ENCODE measurements at places on chromosomes 6 and 20.
A peak's percentile ranks its signal among the peaks of the same experiment; 100 is the strongest.

GRCh38 chr6:102488729-102489128 is 1095.2 kb downstream of the GRIK2 start:
- no peak for DNase-seq

GRCh38 chr20:24778585-24779031 is 170.5 kb upstream of the CST7 start:
- no peak for DNase-seq

DNA sequence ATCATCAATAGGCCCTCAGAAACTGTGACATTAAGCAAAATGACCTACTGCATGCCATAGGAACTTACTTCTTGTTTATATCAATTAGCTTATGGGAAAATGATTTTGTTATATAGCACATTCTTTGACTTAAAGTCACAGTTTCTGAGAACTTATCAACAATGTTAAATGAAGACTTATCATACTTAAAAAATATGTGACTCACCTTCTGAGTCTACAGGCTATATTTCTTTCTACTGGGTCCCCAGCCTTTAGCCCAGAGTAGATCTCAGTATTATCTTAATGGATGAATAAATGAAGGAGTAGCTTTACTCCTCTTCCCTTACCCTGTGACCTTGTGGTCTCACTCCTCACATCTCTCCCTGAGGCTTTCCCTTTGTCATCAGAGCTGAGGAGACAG is 180.2 kb downstream of the MAFB start:
- DNase-seq = no peak

- no peak for DNase-seq
These were observed 27.0 kb downstream of the TOX2 start for GRCh38 chr20:43941476-43942200.

- DNase-seq = no peak
These were observed 5.5 kb downstream of the TCF19 start for GRCh38 chr6:31163922-31164321.

- no peak for DNase-seq
These were observed 45.0 kb upstream of the ENPP5 start for GRCh38 chr6:46215777-46216176.

GRCh38 chr6:110410511-110410910 is 4.9 kb downstream of the DDO start:
- DNase-seq = no peak

DNA sequence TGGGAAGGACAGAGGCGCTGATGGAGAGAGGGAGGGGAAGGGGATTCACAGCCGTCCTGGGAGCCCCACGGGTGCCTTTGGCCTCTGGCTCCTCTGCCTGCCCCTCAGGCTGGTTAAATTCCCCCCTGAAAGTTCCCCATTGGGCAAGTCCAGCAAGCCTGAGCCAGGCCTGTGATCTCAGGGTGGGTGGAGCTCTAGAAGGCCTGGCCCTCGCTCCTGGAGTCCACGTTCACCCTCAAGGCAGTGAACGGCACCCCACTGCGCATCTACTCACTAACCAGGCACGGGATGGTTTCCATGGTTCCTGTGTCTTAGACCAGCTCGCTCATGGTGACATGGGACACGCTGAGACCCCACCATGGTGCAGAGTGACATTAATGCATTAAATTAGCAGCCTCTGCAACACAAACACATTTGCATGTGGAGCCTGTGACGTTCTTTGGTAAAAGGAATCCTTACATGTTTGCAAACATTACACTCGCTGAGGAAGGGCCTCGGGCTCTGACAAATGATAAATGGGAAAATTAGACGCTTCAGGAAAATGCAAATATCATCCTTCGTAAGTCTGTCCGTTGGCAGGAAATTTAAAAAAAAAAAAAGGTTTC is 452.7 kb downstream of the PREX1 start:
- no peak for DNase-seq

GRCh38 chr20:10250902-10251301 is 32.3 kb downstream of the SNAP25 start:
- DNase-seq = no peak

GRCh38 chr20:50169329-50169823 is 15.9 kb upstream of the PEDS1 start:
- peak; percentile 72 for DNase-seq

DNA sequence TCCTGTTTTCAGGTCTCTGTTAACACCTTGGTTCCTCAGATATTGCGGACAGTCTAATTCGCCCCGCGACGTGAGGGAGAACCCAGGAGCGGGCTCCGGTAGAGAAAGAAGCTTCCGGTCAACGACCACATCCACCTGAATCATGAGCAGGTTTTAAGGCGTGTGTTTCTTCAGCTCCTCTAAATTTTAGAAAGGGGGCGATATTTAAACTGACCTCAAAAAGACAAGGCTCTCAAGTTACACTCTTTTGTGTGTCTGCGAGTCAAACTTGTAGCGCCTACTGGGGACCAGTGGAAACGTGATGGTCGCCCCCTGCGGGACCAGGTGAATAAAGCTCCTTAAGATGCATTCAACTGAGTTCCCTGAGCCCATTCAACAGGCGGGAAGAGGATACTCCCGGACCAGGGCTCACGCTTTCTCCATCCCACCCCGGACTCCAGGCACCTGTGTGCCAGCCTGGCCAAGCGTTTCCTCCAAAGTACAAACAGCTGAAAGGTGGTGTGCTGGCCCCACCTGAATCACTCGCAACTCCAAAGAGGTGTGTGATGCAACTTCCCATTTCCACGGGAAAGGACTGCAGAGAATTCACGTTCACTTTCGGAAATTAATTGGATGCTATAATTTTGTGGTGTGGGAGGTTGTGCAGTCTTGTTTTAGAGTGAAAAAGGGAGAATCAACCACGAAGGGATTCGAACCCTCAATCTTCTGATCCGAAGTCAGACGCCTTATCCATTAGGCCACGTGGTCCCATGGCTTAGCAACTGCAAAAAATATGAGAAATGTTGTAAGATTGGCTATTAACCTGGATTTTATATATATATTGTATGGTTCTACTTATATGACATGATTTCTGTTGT is 17.0 kb downstream of the GPX5 start:
- peak; percentile 12 for DNase-seq

- DNase-seq = no peak
These were observed 12.1 kb downstream of the EXOC2 start for GRCh38 chr6:680666-681340.

DNA sequence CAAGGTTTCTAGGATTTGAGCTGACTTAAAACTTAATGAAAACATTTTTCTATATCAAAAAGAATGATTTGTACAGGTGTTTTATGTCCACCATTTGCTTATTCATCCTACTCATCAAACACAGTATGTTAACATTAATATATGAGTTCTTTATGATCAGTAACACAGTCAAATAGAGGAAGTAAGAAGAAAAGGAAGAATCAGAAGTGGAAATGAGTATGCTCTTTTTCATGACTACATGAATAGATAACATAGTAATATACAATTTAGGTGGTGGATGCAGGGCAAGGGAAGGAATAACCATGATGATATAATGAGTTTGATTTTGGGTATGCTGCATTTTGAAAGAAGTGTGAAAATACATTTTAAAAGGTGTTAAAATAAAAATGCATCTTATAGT is 16.5 kb downstream of the KPNA5 start:
- DNase-seq = no peak

DNA sequence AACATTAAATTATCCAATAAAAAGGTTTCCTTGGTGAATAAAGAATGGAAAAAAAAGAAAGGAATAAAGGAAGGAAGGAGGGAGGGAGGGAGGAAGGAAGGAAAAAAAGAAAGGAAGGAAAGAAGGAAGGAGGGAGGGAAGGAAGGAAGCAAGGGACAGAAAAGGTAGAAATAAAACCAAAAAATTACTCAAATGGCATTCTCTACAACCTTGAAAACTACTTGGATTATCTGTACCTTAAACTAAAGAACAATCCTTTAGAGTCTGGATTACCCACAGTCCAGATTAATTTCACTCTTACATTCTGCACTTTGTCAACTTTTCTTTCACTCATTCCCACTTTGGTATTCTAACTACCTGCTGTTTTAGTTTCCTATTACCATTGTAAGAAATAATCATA is 361.8 kb upstream of the ADGRB3 start:
- DNase-seq = no peak

DNA sequence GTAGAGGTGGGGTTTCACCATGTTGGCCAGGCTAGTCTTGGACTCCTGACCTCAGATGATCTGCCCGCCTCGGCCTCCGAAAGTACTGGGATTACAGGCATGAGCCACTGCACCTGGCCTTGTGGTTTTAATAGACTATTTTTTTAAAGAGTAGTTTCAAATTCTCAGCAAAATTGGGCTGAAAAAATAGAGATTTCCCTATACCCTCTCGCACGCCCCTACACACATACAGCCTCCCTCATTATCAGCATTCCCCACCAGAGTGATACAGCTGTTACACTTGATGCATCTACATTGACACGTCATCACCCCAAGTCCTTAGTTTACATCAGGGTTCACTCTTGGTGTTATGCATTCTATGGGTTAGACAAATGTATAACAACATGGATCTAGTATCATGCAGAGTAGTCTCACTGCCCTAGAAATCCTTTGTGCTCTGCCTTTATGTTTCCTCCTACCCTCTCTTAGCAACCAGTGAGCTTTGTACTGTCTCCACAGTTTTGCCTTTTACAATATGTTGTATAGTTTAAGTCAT is 103.6 kb downstream of the CDYL start:
- no peak for DNase-seq

- peak; percentile 30 for DNase-seq
These were observed 887 bp downstream of the GABBR1 start for GRCh38 chr6:29631860-29632731.

DNA sequence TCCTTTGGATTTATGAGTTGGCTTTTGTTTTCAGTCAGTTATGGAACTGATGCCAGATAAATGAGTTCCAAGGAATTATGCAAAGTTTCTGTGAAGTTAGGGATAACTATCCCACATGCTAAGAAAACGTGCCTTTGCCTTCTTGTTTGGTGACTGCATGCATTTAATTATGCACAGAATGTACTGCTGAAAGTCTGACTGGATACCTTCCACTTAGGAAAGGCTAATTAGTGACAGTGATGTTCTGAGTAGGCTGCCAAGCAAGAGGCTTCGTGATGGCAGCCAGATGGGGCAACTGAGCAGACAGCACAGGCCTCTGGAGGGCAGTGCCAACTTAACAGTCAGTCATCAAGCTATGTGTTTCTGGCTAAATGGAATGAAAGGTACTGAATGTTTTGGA is 289.9 kb downstream of the CD109 start:
- DNase-seq = no peak

DNA sequence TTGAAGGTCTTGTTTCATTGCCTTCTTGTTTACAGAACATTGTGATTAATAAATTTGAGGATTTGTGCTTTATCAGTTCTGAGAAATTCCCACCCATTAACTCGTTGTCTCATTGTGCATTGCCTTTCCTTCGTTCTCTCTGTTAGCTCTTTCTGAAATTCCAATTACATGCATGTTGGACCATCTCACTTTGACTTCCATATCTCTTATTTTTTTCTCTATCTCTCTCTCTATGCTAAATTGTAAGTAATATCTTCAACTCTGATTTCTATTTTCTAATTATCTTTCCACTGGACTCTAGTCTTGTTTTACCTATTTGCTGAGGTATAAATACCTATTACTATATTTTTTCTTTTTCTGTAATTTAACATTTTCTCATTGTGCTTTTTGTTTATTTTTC is 92.3 kb downstream of the SHLD1 start:
- DNase-seq = no peak

DNA sequence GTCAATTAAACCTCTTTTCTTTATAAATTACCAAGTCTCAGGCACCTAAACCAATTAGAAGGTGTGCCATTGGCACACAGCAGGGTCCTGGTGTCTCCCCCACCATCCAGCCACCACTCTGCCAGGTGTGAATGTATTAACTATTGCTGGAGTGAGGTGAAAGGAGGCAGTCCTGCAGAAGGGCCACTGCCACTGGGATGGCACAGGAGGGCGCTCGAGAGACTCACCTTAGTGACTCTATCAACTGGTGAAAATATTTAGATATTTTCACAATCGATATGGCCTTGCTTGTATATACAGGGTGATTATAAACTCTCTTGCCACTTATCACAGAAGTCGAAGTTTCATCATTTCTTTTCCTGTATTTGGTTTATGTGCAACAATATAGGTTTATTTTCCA is 145.6 kb upstream of the ESR1 start:
- DNase-seq = no peak

DNA sequence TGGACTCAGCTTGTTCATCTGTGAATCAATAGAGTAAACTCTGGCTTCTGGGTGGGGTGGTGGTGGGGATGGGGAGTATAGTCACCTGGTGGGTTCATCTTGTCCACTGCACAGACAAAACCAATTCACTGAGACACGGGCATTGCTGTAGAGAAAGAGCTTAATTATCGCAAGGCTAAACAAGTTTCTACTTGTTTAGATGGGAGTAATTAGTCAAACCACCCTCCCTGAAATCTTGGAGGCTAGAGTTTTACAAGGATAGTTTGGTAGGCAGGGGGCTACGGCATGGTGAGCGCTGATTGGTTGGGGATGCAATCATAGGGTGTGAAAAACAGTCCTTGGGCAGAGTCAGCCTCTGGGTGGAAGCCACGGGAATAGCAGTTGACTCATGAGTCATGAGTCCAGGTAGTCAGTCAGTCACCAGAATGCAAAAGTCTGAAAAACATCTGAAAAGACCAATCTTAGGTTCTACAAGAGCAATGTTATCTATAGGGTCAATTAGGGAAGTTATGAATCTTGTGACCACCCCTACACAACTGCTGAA is 77.8 kb downstream of the STMND1 start:
- no peak for DNase-seq

DNA sequence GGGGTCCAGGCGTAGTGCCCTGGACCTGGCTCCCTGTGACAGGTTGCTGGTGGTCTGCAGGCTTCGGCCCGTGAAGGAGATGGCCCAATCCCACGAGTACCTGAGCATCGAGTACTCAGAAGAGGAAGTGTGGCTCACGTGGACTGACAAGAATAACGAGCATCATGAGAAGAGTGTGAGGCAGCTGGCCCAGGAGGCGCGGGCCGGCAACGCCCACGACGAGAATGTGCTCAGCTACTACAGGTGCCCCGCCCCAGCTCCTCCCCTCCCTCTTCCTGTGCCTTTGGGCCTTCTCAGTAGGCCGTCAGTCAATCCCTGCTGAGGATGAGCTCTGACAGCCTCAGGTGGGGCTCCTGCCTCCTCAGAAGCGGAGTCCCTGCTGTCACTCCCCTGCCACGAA is 42.6 kb downstream of the UQCC2 start:
- DNase-seq = no peak

- no peak for DNase-seq
These were observed 271.1 kb downstream of the SAMD5 start for GRCh38 chr6:147779624-147780023.

DNA sequence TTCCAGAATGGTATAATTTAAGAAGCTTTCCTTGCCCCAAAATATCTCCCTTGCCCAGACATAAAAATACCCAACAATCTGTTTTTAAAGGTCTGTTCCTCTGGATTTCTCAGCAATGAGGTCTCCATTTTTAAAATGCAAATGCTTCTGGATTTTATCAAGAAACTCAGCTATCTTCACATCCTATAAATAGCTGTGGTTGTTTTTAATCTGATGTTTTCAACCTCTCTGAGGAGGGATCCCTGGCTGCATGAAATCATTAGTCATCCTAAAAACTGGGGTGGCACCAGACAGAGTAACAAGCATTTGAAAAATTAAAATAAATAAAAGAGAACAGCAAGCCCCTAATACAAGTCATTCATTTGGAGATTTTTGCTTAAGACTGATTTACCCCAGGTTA is 168.5 kb upstream of the ID4 start:
- no peak for DNase-seq
